ENCODE measurements at places on chromosomes 4 and X.

DNA sequence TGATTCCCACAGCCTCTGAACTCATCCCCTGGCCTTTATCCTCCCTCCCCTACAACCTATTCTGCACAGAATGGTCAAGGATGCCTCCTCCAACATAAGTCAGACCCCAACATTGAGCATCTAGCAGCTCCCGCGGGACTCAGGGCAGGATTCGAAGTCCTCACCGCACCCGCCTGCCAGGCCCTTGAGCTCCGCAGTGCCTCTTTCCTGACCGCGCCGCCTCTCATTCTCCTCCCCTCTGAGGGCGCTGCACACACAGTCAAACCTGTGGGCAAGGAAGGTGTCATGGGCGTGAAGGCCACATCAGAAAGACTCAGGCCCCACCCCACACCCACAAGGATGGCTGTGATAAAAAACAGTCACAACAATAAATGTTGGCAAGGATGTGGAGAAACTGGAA, 84.1 kb downstream of the CPZ start:
- no peak for DNase-seq

GRCh38 chr4:40909363-40909876, 159.7 kb downstream of the NSUN7 start:
- DNase-seq = no peak

GRCh38 chrX:41472231-41472815, 25.2 kb downstream of the NYX start:
- DNase-seq = no peak

DNA sequence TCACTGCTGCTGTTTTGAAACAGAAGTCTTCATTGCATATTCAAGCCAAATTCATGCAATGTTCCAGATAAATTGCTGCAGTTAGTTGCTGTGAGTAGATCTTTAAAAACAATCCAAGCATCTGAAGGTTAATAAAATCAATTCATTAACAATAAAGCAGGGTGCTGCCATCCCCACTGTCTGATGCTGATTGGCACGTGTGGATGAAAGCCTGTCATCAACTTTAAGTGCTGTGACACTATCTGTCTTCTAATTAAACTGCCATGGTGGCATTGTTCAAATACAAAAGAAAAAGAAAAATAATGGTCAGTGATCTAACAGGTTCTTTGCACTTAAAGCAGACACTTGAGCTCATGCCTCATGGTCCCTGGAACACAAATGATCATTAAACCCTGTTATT, 63.0 kb upstream of the MND1 start:
- DNase-seq = no peak

- DNase-seq = no peak
Observed at GRCh38 chr4:119068529-119068962, 67.1 kb upstream of the MYOZ2 start.

GRCh38 chr4:40976343-40976742, 226.6 kb downstream of the NSUN7 start:
- DNase-seq = peak; percentile 30

- peak; percentile 60 for DNase-seq
Observed at GRCh38 chrX:40171513-40172400, 74.0 kb upstream of the BCOR start.

- DNase-seq = no peak
Observed at GRCh38 chrX:79130857-79131256, 13.6 kb upstream of the GPR174 start.

- no peak for DNase-seq
Observed at GRCh38 chr4:100117750-100118149, 72.5 kb downstream of the DDIT4L start.

- peak; percentile 71 for DNase-seq
Observed at GRCh38 chr4:113278324-113278934, 229.0 kb downstream of the ANK2 start.

DNA sequence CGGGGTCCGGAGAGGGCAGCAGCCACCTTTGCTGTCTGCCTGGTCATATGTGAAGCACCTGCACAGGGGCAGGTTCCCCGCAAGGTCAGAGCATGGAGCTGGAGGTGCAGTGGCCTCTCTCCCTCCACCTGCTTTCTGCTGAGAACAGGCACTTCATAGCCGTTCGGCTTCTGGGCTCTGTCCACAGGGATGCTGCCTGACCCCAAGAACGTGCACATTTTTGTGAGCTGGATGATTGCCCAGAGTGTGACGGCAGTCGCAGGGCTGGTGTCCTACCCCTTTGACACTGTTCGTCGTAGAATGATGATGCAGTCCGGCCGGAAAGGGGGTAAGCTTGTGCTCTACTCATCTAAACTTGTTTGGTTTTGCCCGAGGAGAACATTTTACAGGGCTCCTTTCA, 2.5 kb downstream of the SLC25A4 start:
- DNase-seq = no peak

DNA sequence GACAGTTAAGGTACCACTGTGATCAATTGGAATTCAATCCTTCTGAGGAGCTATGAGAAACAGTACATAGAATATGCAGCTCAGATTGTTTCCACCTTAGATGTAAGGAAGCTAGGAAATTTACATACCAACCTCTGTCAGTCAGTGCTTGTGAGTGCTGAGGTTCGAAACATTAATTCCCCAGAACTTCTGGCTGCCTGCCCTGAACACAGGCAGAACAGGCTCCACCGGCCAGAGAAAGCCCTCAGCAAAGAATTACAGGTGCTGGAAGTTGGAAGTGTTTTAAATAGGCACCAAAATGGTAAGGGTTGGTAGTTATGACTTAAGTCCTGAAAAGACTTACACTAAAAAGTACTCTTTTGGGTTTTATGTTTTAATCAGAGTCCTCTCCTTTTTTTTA, 651.8 kb downstream of the C4orf33 start:
- DNase-seq = no peak

GRCh38 chrX:105266456-105266855, 46.0 kb upstream of the TEX13A start:
- no peak for DNase-seq

- no peak for DNase-seq
Observed at GRCh38 chr4:83297548-83298260, 13.1 kb upstream of the COQ2 start.

DNA sequence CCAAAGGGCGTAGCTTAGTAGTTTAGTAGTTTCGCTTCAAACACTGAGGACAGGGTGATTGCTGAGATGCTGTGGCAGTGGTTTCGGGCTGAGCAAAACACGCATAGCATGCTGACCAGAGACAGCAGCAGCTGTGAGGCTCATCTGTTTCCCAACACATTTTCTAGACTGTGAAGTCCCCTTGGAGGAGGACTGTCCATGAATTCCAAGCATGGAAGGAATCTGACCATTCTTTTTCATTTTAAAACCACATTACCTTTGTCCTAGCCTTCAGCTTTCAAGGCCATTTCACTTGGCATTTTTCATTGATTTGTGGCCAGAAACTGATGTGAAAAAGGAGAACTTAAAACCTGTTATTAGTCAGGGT, 240.9 kb downstream of the PALLD start:
- no peak for DNase-seq

DNA sequence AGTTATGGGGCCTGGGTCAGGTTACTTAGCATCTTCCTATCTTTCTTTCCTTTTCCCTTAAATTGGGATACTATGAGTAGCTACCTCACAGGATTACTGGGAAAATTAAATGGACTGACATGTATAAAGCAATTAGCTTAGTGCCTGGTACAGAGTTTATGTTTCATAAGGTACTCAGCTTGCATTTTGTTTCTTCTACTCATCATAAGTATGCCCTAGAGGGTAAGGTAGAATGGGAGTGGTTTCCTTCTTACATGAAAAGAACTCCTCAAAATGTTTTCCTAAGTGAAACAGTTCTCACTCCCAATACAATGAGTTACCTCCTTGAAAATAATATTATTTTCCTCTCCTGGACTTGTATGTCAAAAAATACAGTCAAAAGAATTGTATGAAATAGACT, 75.7 kb downstream of the NPFFR2 start:
- no peak for DNase-seq

DNA sequence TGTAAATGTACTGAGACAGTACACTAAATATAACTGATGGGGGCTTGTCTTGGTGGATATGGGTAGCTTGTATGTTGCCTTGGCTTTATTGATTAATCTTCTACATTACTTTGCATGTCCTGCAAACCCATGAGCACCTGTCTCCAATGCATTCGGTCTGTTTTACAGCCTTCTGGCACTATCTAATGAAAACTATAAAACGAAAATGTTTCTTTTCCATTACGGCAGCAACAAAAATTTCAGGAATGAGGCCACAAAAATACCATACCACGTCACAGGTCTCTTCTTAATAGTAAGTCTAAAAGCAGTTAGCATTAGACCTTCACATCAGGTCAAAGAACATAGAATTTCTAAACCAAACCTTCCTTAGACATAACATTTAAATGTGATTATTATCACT, 49.8 kb downstream of the EDNRA start:
- no peak for DNase-seq

DNA sequence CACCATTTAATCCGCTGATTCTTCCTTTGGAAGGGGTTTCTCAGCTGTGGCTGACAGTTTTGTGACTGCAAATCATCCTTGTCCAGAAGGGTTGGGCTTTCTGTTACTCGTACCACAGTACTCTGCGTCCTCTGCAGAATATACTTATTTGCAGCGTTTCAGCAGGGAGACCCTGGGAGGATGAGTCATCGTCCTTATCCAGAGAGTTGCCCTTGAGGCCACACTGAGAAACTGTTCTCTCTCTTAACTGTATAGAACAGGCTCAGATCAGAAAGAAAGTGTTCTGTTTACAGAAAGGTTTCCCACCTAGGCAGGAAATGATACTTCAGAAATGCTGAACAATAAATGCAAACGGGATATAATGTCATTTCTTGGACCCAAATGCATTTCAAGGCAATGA, 47.8 kb upstream of the DDX53 start:
- DNase-seq = no peak

GRCh38 chr4:149523039-149523438, 292.6 kb downstream of the IQCM start:
- no peak for DNase-seq

DNA sequence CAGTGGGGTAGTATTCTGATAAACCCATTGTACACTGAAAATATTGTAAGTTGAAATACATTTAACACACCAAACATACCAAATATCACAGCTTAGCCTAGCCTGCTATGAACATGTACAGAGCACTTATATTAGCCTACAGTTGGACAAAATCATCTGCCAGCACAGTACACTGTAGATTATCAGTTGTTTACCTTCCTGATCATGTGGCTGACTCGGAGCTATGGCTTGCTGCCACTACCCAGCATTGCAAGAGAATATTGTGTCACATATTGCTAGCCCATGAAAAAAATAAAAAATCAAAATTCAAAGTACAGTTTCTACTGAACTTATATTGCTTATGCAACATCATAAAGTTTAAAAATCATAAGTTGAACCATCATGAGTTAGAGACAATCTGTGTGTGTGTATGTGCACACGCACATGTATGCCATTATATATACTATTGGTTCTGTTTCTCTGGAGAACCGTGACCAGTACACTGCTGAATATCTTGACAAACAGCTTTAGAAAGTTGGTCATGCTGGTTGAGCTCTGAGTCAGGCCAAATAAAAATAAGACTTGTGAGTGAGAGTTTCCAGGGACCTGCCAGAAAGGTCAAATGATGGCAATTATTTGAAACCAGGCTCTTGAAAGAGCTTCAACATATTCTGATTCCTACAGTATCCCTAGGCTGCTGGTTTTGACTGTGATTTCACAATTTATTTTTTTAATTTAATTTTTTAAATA, 238.5 kb downstream of the PRR32 start:
- DNase-seq = no peak

- no peak for DNase-seq
Observed at GRCh38 chr4:66946761-66947160, 598.5 kb downstream of the CENPC start.

Data from activated naive CD4-positive, alpha-beta T cell treated with anti-CD3 and anti-CD28 coated beads, Interleukin-2, amount 10 ng/mL, durations not matched to agents 7 days and 5 days (primary cell).